ENCODE measurements at places on chromosomes 16 and 17.

GRCh38 chr17:81418710-81419318 is 23.6 kb downstream of the BAHCC1 start:
- DNase-seq: no peak

- DNase-seq: no peak
Measured at GRCh38 chr17:39166437-39167335, 725 bp upstream of the ARL5C start.

DNA sequence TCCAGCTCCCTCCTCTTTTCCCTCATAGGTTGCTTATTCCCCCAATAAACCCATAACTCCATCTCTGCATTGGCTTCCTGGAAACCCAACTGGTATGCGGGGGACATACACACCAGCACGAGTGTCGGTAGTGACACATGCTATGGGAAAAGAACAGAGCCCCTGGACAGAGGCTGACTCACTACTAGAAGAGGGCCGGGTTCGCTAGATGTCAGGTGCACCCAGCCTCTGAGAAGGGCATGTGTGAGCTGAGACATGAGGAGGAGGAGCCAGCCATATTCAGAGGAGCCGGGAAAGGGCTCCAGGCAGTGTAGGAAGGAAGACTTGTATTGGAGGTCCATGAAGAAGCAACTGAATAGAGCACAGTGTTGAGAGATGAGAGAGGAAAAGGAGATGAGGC is 241.1 kb downstream of the SOX9 start:
- no peak for DNase-seq

DNA sequence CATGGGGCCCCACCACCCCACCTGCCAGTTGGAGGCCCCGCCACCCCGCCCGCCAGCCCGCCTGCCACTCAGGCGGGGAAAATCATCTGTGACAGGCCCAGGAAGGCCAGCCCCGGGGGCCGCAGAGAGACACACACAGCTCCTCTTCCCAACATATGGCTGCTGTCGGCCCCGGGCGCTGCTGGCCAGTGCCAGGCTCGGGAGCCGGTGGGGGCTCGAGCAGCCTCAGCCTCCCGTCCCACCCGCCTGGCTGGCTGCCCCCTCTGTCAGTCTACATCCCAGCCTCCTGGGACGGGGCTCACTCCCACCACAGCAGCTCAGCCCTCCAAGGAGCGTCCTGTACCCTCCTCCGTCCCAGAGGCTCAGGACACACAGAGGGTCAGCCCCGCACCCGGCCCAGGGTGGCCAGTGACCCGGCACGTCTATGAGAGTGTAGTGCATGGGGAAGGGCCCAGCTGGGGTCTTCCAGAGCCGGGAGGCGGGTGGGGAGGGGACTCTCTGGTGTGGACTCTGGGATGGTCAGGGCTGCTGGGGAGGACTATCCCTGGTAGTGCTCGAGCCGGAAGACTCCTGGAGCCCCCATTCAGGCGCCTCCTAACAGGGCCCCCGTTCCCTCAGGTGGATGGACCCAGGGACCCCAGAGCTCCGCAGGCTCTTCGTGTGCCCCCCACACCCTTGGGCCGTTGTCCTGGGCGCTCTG is 3.6 kb upstream of the PRR35 start:
- DNase-seq: no peak

DNA sequence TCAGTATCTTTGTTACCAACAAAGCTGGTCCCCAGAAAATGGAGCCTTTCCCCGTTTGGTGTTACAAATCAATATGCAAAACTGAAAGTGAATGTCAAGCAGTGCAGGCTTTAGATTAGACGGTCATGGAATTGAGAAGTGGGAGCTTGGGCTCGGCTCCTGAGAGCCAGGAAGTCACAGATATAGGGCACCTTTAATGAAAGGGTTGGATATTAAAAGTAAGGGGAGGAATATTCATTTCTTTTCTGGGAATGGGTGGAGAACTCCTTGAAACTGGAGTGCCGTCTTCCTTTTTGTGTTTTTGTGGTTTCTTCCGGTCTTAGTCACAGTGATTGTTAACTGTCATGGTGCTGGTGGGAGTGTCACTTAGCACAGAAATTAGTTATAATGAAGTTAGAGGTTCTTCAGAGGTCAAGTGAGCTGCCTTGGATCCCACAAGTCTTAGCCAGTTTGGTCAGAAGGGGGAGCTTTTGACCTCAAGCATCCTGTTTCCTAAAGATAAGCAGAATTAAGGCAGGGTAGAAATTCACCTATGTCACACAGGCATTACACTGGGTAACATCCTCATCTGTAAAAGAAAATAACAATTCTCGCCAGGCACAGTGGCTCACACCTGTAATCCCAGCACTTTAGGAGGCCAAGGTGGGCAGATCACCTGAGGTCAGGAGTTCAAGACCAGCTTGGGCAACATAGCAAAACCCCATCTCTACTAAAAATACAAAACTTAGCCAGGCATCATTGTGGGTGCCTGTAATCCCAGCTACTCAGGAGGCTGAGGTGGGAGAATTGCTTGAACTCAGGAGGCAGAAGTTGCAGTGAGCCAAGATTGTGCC is 9.6 kb upstream of the EIF1 start:
- no peak for DNase-seq

- DNase-seq: no peak
Measured at GRCh38 chr16:53817117-53817755, 113.3 kb downstream of the FTO start.

- no peak for DNase-seq
Measured at GRCh38 chr16:29983420-29984136, 9.9 kb downstream of the TAOK2 start.

GRCh38 chr17:82236142-82236971 is 7.5 kb downstream of the SLC16A3 start:
- no peak for DNase-seq

DNA sequence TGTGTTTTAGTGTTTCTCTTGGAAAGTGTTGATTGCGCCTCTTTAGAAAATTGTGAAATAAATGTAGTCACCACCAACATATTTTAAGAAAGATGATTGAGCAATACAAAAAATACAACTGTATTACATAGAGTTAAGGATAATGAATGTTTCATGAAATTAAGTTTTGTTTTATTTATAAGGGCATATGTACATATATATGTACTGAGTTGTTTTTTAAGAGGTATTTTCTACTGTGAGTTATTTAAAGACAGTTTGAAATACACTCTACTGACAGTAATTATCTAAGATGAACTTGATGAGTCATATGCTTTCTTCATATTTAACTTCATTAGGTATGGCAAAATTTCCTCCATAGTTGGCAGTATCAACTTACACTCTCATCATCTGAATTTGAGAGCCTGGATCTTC is 411.7 kb downstream of the HS3ST3B1 start:
- no peak for DNase-seq

GRCh38 chr17:42457107-42457792 is 1.4 kb upstream of the ATP6V0A1 start:
- no peak for DNase-seq

GRCh38 chr17:45841883-45842525 is 2.7 kb upstream of the SPPL2C start:
- no peak for DNase-seq

GRCh38 chr16:50671644-50672260 is 9.4 kb downstream of the SNX20 start:
- DNase-seq: no peak

DNA sequence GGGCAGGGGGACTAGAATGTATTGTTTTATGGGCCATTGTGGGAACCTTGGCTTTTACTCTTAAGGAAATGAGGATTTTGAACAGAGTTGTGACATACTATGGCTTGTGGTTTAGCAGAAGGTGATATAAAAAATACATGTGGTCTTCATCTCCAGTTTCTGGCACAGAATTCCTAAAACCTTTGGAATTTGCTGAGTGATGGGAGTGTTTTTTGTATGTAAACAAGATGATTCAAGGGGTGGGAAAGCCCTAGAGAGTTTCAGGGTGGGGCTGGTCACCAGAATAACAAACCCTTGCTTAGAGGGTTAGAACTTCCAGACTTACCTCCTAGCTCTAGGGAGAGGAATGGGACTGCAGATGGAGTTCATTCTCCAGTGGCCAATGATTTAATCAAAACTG is 316.1 kb downstream of the PHKB start:
- no peak for DNase-seq

DNA sequence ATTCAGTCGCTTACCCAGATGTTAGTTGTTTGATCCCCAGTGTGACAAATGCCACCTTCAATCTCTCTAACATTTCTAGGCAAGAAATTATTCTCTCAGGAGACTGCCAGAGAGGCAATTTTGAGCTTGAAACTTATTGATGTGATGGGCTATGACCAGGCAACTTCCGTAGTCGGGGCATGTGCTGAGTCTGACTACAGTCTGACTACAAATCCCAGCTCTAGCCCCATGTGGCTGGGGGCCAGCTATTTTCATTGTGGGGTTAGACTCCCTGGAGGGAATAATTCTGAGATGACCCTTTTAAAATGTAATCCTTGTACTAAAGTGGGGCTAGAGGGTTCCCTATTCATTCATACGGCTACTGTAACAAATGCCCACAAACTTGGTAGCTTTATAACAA is 65.9 kb downstream of the RBFOX1 start:
- no peak for DNase-seq

DNA sequence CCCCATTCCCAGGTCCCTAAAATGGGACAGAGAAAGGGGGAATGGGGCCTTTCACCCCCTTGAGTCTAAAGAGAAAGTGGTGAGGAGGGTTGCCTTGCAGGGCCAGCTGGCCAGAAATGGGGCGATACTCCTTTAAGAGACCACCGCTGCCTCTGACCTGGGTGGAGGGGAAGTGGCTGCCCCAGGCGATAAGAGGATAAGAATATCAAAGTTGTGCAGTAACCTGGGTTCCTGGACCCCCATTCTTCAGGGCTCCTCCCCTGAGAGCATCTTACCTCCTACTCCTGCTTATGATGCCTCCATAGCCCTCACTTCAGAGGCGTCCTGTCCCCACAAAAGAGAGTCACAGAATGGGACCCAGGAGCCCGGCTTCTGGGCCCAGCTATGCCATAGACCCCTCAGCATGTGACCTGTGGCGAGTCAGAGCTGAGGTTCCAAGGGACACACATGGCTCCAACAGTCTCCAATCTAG is 5.2 kb upstream of the TSPOAP1 start:
- no peak for DNase-seq

DNA sequence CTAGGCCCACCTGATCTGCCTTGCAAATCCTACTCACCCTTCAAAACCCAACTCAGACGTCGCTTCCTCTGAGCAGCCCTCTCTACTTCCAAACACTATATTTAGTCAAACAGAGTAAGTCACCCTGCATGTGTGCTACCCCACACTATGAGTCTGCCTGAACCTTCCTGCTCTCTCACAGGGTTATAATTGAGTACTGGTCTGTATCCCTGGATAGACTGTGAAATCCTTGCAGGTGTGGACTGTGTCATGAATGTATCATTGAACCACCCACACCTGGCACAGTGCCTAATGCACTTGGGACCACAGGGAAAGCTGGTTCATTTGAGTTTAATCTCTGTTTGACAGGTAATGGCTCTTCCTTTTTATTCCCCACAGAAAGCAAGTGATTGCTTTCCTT is 3.4 kb downstream of the FBXO39 start:
- no peak for DNase-seq

DNA sequence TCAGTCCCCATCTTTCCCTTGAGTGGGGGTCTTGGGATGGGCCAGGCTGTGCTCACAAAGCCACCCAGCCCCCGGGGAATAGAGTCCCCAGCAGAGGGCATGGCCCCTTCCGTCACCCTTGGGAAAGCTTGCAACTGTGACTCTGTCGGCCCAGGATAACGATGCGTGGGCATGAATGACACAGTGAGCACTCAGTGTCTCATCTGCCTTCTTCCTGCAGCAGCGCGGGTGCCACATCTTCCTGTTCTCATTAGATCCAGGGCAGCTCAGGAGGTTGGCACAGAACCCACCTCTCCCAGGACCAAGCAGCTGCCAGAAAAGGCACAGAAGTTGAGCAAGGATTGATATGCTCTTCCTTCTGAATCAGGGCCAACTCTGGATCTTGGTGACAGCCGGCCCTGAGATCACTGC is 84.7 kb downstream of the MRC2 start:
- no peak for DNase-seq

DNA sequence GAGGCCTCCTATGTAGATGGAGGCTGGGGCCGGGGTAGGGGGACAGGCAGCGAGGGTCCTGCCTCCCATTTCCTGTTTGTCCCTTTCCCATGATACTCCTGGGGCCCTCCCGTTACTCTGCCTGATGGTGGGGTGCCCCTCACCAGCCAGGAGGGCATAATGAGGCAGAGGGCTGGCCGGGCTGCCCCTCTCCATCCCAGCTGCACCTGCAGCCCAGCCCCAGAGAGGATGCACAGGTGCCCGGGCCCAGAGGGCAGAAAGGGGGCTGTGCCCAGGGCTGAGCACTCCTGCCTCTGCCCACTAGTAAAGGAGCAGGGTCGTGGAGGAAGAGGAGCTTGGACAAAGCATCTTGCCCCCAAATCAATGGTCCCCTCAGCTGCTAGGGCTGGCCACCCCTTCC is 10.4 kb downstream of the ADAM11 start:
- DNase-seq: no peak

- DNase-seq: no peak
Measured at GRCh38 chr17:63335831-63336230, 110.3 kb downstream of the CYB561 start.

DNA sequence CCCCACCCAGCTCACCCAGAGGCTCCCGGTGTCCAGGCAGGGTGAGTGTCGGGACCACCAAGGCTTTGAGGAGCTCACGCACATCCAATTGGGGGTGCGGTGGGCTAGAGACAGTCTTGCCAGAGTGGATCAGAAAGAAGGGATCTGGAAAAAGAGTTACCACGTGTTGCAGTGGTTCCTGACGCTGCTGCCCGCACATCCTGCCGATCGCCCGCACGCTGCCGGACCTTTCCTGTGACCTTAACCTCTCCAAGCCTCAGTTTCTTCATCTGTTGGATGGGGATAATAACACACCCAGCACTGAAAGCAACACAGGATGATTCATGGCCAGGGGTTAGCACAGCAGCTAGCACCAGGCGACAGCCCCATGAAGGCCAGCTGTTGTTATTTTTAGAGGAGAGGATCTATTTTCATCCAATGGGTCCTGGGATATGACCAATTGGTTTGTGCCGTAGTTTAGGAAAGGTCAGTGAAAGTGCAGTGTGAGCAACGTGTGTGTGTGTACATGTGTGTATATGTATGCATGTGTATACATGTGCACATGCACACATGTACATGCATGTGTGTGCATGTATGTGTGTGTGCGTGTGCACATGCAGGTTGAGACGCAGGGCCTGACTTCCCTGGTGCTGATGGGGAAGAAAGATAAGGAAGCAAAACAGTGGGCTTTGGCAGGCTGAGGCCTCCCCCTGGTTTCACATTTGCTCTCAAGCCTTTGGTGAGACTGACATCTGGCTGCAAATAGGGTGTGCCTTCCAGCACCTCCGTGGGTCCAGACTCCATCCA is 2.5 kb downstream of the ITGAX start:
- no peak for DNase-seq

Data from stimulated activated CD8-positive, alpha-beta memory T cell treated with anti-CD3 and anti-CD28 coated beads, Interleukin-15, amount 100 ng/mL, for 1 hour (primary cell).